ENCODE measurements at places on chromosomes 5 and 9.

- peaks cover 8% of the 10 kb centered on the region for H3K4me1 ChIP-seq
- DNase-seq, result no peak
- no peaks in the 10 kb centered on the region for H3K27me3 ChIP-seq
- no peak overlapping the region for H3K4me3 ChIP-seq
- H3K27ac ChIP-seq, result no peak overlapping the region
- H3K36me3 ChIP-seq, result no peaks in the 10 kb centered on the region
Measured at GRCh38 chr9:90914868-90915483, 113.4 kb downstream of the SYK start.

- DNase-seq, result no peak
- H3K4me1 ChIP-seq, result peaks cover 17% of the 10 kb centered on the region
- no peaks in the 10 kb centered on the region for H3K36me3 ChIP-seq
- peak overlapping the region; percentile 24 for H3K27ac ChIP-seq
- no peaks in the 10 kb centered on the region for H3K27me3 ChIP-seq
Measured at GRCh38 chr5:158943569-158943968, 156.1 kb downstream of the EBF1 start.

GRCh38 chr5:57216714-57217113 is 42.9 kb downstream of the GPBP1 start:
- no peak overlapping the region for H3K27ac ChIP-seq
- H3K4me3 ChIP-seq, result no peak overlapping the region
- H3K27me3 ChIP-seq, result no peaks in the 10 kb centered on the region
- no peaks in the 10 kb centered on the region for H3K36me3 ChIP-seq
- peaks cover 26% of the 10 kb centered on the region for H3K4me1 ChIP-seq

- H3K27ac ChIP-seq, result peak overlapping the region; percentile 13
- H3K27me3 ChIP-seq, result no peaks in the 10 kb centered on the region
Measured at GRCh38 chr9:93051680-93052089, 6.8 kb upstream of the SUSD3 start.

GRCh38 chr5:168076561-168076991 is 214.9 kb upstream of the WWC1 start:
- H3K27me3 ChIP-seq, result no peaks in the 10 kb centered on the region
- DNase-seq, result no peak
- H3K36me3 ChIP-seq, result no peaks in the 10 kb centered on the region
- H3K4me3 ChIP-seq, result no peak overlapping the region

DNA sequence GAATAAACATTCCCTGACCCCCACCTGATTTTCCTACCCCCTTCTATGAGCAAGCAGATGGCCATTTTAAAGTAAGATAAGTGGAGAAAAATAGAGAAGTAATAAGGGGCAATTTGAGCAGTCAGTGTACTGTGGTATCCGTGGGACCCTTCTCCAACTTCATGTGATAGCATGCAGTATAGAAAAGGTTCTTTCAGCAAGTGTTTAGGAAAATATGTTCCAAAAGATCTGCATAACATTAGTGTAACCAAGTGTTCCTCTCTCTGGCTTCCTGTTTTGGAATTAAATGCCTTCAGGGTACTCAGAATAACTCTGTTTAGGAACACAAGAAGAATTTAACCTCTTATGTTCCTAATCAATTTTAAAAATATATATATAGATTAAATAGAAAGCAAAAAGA is 134.9 kb downstream of the ATG10 start:
- H3K27ac ChIP-seq, result peak overlapping the region; percentile 56
- no peaks in the 10 kb centered on the region for H3K27me3 ChIP-seq
- no peak overlapping the region for H3K4me3 ChIP-seq
- H3K36me3 ChIP-seq, result no peaks in the 10 kb centered on the region
- no peak for DNase-seq
- peaks cover 17% of the 10 kb centered on the region for H3K4me1 ChIP-seq

DNA sequence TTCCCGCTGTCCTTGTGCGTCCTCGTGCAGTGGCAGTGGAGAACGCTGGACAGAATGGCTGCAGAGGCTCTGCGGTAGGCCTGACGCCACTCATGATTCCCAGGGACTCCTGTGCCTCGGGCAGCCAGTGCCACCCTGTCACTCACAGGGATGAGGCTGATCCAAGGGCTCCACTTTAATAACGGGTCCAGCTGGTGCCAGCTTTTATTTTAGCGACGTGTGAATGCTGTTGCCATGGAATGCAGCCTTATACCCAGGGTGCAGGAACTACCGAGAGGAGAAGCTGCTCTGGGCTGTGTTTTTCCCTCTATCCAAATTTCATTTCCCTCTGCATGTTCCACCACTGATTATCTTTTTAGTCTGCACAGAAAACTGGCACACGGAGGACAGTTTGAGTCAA is 15.8 kb upstream of the NTNG2 start:
- no peak overlapping the region for H3K27ac ChIP-seq
- no peak for DNase-seq
- no peak overlapping the region for H3K4me3 ChIP-seq
- no peaks in the 10 kb centered on the region for H3K36me3 ChIP-seq
- H3K27me3 ChIP-seq, result peaks cover 4% of the 10 kb centered on the region

GRCh38 chr5:146520731-146521130 is 4.7 kb upstream of the GPR151 start:
- DNase-seq, result no peak
- no peaks in the 10 kb centered on the region for H3K4me1 ChIP-seq
- H3K4me3 ChIP-seq, result no peak overlapping the region
- no peak overlapping the region for H3K27ac ChIP-seq

GRCh38 chr5:126016256-126016655 is 407.0 kb upstream of the GRAMD2B start:
- H3K36me3 ChIP-seq, result no peaks in the 10 kb centered on the region
- H3K27me3 ChIP-seq, result no peaks in the 10 kb centered on the region
- no peak overlapping the region for H3K4me3 ChIP-seq
- H3K4me1 ChIP-seq, result peaks cover 19% of the 10 kb centered on the region

Data from vagina (tissue), 2 donors.